ENCODE measurements at places on chromosomes 6 and 20.
A peak's percentile ranks its signal among the peaks of the same experiment; 100 is the strongest.

DNA sequence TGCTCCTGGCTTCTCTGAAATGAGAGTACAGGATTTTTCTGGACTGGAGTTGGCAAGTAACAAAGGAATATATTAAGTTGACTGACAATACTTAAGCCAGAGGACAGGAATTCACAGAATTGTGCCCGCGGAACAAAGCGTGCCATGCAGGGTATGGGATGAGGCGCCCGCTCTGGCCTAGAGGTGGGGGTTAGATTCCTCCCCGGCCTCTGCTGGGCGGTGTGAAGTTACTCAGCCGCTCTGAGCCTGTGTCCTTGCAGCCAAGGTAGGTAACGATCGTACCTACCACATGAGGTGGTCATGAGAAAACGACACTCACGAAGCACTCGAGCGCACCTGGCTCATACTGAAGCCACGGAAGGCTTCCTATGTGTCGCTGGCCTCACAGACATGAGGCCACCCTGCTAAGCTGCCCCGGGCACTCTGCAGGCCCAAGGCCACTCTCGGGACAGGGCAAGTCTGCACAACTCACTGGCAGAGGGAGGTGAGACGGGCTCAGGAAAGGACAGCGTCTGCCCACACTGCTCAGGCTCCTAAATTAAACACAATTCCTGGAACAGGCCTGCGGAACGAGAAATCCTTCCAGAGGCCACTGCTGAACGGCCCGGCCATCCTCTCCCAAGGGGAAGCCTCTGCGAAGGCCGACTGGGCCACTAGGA is 70.8 kb downstream of the PSMG4 start:
- no peak for DNase-seq

- DNase-seq: no peak
These were observed 67.5 kb upstream of the QKI start for GRCh38 chr6:163347021-163347446.

GRCh38 chr6:148513145-148514071 is 170.8 kb downstream of the SASH1 start:
- DNase-seq: no peak

DNA sequence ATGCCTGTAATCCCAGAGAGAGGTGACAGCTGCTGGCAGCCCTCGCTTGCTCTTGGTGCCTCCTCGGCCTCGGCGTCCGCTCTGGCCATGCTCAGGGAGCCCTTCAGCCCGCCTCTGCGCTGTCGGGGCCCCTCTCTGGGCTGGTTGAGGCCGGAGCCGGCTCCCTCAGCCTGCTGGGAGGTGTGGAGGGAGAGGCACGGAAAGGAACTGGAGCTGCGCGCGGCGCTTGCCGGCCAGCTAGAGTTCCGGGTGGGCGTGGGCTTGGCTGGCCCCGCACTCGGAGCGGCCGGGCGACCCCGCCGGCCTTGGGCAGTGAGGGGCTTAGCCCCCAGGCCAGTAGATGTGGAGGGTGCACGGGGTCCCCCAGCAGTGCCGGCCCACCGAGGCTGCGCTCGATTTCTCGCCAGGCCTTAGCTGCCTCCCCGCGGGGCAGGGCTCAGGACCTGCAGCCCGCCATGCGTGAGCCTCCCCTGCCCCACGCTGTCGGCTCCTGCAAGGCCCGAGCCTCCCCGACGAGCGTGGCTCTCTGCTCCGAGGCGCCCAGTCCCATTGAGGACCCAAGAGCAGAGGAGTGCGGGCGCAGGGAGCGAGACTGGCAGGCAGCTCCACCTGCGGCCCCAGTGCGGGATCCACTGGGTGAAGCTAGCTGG is 34.6 kb downstream of the C6orf52 start:
- no peak for DNase-seq

GRCh38 chr6:125807293-125807692 is 16.5 kb downstream of the NCOA7 start:
- no peak for DNase-seq

- DNase-seq: no peak
These were observed 81.0 kb upstream of the LRFN2 start for GRCh38 chr6:40668203-40668602.

GRCh38 chr6:142879076-142879475 is 65.9 kb downstream of the HIVEP2 start:
- DNase-seq: no peak

- DNase-seq: no peak
These were observed 202.5 kb downstream of the BCAS1 start for GRCh38 chr20:53867741-53868351.

- DNase-seq: no peak
These were observed 255.3 kb downstream of the CD83 start for GRCh38 chr6:14372734-14373489.

DNA sequence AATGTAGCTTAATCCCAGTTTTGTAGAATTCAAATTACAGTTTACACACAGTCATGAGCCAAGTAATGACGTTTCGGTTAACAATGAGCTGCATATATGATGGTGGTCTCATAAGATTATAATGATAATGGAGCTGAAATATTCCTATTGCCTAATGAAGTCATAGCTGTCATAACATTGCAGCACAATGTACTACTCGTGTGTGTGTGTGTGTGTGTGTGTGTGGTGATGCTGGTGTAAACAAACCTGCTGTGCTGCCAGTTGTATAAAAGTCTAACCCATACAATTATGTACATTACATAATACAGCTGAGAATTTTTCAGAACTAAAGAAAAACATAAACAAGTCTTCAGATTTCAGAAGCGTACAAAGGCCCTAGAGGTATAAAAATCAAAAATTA is 66.7 kb upstream of the ARID1B start:
- DNase-seq: no peak

DNA sequence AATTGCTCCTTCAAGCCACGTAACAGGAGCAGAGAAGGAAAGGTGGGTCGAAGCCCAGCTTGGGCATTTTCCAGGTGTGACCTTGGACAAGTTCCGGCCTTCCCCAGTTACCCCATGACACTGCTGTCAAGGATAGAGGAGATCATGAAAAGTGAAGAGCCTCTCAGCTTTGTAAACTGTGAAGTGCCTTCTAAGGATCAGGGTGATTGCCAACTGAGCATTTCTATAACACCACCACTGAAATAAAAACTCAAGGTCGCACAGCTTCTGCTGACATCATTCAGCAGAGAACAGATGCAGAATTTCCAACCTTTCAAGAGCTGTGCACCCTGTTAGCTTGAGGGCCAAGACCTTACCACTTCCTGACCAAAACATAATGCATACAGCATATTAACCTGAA is 24.0 kb upstream of the ZMYND8 start:
- DNase-seq: no peak

- DNase-seq: no peak
These were observed 10.5 kb downstream of the PRDM13 start for GRCh38 chr6:99617131-99617530.

- DNase-seq: peak; percentile 23
These were observed 32.0 kb downstream of the ARHGAP40 start for GRCh38 chr20:38633577-38634093.

DNA sequence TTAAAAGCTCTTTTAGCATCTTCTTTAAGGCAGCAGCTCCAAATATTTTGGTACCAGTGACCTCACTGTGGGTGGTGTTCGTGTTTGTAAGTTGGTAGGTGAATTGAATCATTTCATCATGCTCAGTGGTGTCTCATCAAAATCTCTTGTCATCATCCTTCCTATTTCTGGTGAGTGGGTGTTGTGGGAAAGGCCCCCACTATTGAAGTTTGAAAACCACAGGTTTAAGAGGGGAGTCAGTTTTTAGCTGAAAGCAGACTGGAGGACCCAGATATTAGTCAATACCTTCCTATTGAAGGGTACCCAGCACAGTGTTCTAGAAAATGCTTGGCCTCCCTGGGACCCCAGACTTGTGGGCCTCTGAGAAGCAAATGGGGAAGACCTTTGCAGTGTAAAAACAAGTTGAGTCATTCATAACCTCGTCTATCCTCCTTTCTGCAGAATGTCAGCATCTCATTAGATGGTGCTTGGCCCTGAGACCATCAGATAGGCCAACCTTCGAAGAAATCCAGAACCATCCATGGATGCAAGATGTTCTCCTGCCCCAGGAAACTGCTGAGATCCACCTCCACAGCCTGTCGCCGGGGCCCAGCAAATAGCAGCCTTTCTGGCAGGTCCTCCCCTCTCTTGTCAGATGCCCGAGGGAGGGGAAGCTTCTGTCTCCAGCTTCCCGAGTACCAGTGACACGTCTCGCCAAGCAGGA is 3.7 kb downstream of the PIM1 start:
- no peak for DNase-seq

GRCh38 chr6:39152262-39152661 is 37.3 kb upstream of the SAYSD1 start:
- DNase-seq: no peak

DNA sequence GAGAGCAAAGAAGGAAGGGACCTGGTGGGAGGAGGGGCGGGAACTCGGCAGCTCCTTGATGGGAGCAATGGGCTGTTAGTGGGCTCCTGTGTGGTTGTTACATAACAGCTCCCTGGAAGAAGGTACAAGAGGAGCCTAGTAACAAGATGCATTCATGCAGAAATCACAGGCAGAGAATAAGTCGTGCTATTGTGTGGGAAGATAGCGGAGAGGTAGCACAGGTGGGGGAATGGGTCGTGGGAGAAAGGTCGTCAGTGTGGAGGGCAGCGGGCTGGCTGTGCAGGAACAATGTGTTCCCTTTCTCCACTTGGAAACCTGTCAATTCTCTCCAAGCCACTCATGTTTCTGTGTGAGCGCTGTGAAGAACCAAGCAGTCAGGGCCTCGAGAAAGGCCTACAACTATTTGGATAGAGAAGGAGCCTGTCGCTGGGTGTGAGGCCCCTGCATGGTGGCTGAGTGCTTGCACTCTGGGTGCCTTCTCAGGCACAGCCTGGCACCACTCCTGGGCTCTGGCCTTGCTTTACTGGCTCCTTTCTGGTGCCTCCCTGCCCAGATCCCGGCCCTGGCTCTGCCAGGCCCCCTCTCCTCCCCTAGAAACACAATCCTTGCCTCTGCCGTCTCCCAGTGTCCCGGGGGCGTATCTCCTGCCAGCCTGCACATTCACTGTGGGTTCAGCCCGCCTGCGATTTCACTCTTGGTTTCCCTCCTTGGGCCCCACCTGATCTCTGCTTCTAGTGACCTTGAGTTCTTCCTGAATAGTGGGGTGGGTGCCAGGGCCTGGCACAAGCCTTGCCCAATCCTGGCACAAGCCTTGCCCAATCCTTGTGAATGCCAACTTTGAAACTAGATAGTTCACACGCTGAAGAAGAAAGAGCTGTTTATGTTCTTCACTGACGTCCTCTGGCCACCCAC is 7.4 kb upstream of the FGD2 start:
- DNase-seq: no peak

DNA sequence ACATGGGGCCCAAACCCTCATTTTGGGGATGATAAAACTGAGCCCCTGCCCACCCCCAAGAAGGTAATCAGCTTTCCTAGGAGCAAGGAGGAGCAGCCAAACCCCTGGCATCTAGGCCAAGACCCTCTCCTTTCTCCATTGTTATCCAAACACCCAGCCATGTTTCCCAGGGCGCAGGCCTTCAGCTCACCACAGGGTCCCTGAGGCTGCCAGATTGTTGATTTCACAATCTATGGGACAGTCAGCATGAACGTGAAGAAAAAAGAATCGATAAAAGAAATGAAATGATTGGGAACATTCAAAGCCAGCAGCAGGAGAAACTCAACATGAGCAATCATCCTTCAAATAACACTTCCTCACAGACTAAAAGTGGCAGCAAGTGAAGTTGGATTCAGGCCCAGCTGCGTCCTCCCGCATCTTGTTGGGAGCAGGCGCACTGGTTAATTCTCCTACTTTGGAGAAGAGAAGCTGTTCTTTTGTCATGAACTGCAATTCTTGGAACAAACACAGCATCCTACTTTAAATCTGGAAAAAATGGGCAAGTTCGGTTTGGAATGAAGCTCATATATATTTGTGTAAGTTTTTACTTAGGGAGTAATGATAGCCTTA is 241.8 kb upstream of the PRDM1 start:
- DNase-seq: no peak

DNA sequence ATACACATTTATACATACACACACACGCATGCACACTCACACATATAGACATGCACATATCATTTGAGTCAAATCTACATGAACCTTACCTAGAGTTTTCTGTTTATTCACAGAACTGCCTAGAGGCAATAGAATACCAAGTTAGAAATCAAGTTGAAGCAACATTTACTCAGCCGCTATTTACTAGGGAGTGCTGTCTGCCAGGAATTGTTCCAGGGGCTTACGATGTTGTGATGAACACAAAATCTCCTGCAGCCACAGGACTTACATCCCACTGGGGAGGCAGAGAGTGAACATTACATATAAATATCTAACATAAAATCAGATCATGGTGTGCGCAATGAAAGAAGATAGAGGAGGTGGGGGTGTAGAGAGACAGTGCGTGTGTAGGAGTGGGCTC is 80.4 kb downstream of the GCLC start:
- no peak for DNase-seq

DNA sequence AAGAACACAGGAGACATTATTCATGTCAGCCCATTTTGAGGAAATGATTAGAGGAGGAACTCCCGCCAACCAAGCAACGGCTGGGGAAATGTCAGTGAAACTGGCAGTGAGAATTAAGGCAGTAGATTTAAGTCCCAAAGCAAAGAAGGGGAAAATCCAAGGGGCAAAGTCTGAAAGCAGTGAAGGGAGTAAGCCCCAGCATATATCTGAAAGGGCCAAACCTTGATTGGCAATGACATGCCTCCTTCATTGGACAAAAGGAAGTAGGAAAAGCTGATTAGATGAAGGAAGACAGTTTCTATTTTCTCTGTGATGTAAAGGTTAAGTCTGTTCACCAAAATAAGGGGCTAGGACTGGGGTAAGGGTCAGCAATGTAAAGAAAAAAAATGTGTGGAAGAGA is 190.3 kb downstream of the RNF144B start:
- DNase-seq: no peak

DNA sequence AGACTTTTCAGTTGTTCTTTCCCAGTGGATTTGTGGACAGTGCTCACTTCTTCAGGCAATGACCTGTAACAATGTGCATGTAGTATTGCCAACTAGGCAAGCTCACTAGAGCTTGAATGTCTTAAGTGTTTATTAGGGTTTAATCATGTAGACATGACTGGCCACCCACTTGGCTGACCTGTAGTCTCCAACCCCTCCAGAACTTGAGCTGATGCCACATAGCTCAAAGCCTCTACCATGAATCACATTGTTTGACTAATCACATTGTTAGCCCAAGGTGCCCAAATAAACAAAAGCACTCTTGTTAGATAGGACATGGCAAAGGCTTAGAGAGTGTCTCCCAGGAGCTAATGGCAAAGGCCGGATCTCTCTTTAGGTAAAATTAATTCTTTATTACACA is 272.7 kb downstream of the GRIK2 start:
- DNase-seq: no peak

- no peak for DNase-seq
These were observed 490.3 kb downstream of the COL12A1 start for GRCh38 chr6:74715355-74716085.

Measured in stimulated activated CD8-positive, alpha-beta memory T cell treated with anti-CD3 and anti-CD28 coated beads, Interleukin-15, amount 100 ng/mL, for 1 hour (primary cell).